H4 (cell line): ENCODE measurements at places on chromosomes 3 and 15. TPM values are rescaled to one million over a fixed set of nuclear protein-coding genes. Genes with fewer than 3 reads are reported as not detected.

Gene EAF2
- 3.4 and 4.3 TPM in 2 replicates for total RNA-seq

Gene POMGNT2
- total RNA-seq = 13.5 and 18.5 TPM in 2 replicates

Gene GOLGA8T
- total RNA-seq = not detected in 2 replicates

Gene MYRIP
- not detected in 2 replicates for total RNA-seq

Gene SLC28A2
- total RNA-seq = not detected in 2 replicates

Gene TNNC1
- total RNA-seq = 1.3 TPM in 1 of 2 replicates, not detected in the other

Gene TRAIP
- total RNA-seq = 4.4 and 5.7 TPM in 2 replicates

Gene LPCAT4
- 7.4 and 12.0 TPM in 2 replicates for total RNA-seq

Gene COL6A5
- not detected in 2 replicates for total RNA-seq

Gene RNF7
- 161 and 206 TPM in 2 replicates for total RNA-seq

Gene SLC24A5
- total RNA-seq = not detected in 2 replicates

Gene GOLGA6B
- total RNA-seq = not detected in 2 replicates

Gene RAB6B
- 1.1 and 1.5 TPM in 2 replicates for total RNA-seq

Gene NPAP1
- not detected in 2 replicates for total RNA-seq

Gene CMC1
- total RNA-seq = 11.7 and 13.7 TPM in 2 replicates

Gene CELSR3
- total RNA-seq = 3.0 and 3.1 TPM in 2 replicates

Gene ATR
- 17.2 and 25.0 TPM in 2 replicates for total RNA-seq
